ENCODE measurements at places on chromosomes 13 and 19.

DNA sequence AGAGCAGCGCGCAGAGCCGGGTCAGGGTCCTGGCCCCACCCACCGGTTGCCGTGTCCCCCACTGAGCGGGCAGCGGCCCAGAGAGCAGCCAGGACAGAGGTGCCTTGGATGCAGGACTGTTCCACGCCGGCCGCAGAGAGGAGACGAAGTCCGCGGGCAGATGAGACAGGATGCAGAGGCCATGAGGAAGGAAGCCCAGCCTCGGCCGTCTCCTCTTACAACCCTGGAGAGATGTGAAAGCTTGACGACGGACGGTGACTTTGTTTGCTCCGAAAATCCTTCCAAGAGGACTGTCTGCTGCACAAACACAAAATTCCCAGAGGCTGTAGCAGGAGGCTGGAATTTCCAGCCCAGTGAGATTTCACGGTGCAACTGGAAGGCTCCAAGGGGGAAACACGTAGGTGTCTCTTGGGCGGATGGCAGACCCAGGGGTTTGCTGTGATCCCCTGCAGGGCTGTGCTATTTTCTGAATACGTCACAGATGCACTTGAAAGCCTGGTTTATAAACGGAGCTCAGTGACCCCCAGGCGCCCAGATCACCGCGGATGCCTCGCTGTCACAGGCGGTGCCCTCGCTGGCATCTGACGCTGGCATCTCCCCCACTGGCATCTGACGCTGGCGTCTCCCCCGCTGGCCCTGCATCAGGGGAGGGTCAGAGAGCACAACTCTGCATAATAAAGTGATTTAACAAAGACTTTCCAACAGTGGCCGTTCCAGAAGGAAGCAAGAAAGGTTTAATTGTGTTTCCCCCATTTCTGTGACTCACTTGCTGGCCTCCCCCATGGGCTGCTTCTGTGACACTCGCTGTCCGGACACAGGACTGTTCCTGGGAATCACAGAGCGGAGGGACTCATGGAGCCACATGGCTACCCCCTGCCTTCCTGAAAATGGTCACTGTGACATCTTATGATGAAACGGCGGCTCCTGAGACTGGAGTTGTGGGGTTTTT, 62.0 kb upstream of the C13orf46 start:
- no peak for DNase-seq

- no peak for DNase-seq
These were observed 323.0 kb downstream of the EFNB2 start for GRCh38 chr13:106212386-106213010.

DNA sequence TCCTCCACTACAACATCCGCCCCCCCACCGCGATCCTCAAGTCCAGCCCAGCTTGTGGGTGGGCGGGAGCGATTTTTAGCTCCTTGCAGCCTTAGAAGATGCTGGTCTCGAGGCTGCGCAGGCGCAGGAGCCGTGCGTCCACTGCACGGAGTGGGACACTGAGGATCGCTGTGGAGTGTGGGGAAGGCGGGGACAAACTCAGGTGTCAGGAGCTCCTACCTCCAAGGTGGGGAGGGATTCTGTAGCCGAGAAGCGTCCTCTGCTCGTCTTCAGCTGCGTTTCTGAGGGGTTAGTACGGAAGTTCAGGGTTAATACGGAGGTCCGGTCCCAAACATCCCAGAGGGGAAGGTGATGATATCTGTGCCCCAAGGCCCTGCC, at the start of gene RTBDN:
TSS of gene RTBDN (minus strand) at position 14 of the 378 bp plus-strand sequence. CDS start 4,600 bp downstream, outside the sequence.
- no peak for DNase-seq

GRCh38 chr13:46202966-46203365, 8.8 kb upstream of the LRRC63 start:
- DNase-seq = no peak

DNA sequence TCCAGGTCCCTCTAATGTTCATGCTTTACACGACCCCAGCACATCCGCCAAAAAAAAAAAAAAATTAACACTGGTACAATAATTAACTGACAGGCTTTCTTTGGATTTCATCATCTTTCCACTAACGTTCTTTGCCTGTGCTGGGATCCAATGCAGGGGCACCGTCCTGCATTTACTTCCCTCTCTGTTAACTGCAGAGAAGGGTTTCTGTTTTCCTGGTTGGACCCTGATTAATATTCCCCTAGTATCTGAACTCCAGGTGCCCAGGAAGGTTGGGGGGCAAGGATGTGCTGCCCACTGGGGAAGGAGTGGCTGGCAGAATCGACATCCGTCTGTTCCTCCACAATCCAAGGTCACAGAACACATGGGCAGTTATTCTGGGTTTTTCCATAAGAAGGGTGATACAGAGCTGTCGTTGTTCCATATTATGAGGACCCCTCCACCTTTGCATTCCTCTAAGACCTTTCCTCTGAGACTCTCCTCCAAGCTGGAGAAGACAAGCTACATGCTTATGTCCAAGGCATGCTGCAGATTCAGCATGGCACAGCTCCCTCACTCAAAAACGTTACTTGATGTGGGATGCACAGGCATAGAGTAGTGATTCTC, 4.5 kb upstream of the LAIR1 start:
- no peak for DNase-seq

Measured in memory B cell (primary cell).